Transverse colon (tissue), 4 donors: ENCODE measurements at places on chromosomes 4 and X.

GRCh38 chr4:33067221-33067620, 2347.1 kb downstream of the PCDH7 start:
- no peak for DNase-seq

GRCh38 chr4:128686810-128687209, 122.7 kb upstream of the JADE1 start:
- DNase-seq, result no peak

DNA sequence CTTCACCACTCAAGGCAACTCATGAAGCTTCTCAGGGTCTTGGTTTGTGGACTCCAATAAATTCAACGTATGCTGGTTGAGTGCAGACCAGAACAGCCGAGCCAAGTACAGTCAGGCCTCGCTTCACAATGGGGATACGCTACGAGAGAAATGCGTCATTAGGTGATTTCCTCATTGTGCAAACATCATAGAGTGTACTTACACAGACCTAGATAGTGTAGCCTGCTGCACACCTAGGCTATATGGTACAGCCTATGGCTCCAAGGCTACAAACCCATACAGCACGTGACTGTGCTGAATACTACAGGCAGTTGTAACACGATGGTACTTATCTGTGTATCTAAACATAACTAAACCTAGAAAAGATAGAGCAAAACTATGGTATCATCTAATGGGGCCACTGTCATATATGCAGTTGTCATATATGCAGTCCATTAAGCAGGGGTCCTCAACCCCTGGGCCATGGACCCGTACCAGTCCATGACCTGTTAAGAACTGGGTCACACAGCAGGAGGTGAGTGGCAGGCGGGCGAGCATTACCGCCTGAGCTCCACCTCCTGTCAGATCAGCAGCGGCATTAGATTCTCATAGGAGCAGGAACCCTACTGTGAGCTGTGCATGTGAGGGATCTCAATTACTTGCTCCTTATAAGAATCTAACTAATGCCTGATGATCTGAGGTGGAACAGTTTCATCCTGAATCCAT, 31.5 kb downstream of the RTL5 start:
- no peak for DNase-seq

GRCh38 chrX:71541210-71542022, 8.5 kb downstream of the OGT start:
- DNase-seq, result no peak

GRCh38 chr4:25977397-25978170, 63.6 kb downstream of the SMIM20 start:
- no peak for DNase-seq

GRCh38 chr4:67712000-67712625, 11.2 kb upstream of the UBA6 start:
- no peak for DNase-seq

DNA sequence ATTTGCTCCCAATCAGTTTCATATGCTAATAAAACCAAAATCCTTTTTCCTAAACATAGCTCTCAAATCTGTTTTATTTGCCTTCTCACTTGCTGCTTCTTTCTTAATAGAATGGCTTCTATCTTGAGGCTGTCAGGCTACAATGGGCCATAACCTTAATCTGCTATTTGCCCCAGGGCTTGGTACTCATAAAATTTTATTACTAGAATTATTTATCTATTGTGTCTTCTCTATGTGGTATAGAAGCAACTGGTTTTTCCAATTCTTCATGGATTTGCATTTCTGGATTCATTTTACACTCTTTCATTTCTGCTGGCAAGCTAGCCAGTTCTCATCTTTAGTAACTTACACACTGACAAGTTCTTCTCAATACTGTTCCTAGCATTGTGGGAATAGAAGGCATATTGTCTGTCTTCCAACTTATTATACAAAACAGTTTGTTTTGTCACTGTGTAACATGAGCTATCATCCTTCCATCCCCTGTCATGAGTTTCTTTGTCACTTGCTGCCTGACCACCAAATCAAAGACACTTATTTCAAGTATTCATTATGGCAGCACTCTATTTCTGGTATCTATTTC, 96.6 kb upstream of the KCNIP4 start:
- DNase-seq, result no peak

GRCh38 chr4:134043266-134043665, 158.3 kb downstream of the PABPC4L start:
- DNase-seq, result no peak

- DNase-seq, result peak; percentile 24
Measured at GRCh38 chr4:85147481-85148076, 181.1 kb upstream of the WDFY3 start.

DNA sequence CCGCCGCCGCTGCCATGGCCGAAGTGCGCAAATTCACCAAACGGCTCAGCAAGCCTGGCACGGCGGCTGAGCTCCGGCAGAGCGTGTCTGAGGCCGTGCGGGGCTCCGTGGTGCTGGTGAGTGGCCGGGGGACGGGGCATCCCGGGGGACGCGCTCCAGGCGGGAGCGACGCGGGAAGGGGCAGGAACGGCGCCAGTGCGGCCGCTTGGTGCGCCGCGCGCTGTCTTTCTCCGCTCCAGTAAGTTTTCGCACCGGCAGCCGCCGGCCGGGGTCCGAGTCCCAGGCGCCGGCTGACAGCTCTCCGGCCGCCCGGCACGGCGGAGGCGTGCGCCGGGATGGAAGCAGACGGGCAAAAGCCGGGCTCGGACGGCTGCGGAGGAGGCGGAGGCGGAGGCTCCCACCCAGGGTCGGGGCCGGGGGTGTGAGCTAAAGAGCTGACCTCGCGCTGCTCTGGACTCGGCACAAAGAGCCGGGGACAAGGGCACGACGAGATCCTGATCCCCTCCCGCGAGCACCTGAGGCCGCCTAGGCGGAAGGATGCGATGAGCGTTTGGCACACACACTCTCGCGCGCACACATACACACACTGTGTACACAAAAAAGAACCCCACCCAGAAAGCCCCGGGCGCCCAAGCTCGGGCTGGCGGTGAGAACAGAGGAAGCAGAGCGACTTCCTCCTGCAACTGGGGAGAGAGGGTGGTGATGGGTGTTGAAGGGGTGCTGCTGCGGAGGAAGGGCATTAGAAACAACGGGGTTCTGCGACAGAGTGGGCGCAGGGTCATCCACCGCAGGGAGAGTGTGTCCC, 545 bp downstream of the DOCK11 start:
- peak; percentile 62 for DNase-seq

- DNase-seq, result no peak
Measured at GRCh38 chr4:31442236-31442635, 722.1 kb downstream of the PCDH7 start.

DNA sequence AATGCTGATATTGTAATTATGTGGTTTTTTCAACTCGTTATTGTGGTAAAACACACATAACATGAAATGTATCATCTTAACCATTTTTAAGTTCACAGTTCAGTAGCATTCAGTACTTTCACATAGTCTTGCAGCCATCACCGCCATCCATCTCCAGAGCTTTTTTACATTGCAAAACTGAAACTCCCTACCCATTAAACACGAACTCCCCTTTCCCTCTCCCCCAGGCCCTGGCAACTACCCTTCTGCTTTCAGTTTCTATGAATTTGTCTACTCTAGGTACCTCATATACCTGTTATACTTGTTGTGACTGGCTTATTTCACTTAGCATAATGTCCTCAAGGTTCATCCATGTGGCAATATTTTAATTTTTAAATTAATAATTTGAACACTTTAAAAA, 380.6 kb downstream of the MAPK10 start:
- DNase-seq, result no peak

DNA sequence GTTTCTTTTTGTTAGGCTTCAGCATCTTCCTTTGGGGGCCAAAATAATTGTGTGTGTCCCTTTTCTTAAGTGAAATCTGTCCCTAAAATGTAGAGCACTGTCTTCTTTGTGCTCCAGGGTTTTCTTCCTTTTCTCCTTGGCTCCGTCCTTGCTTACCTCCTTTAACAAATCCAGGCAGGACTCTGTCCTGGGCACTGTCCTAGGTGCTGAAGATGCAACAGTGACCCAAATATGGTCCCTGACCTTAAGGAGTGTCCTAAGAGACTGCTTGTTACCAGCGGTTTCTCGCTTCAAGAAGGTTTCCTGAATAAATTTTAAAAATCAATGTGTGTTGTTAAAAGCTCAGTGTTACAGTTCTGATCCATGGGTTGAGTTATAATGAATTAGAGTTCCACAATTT, 471.8 kb downstream of the KCNIP4 start:
- DNase-seq, result no peak

DNA sequence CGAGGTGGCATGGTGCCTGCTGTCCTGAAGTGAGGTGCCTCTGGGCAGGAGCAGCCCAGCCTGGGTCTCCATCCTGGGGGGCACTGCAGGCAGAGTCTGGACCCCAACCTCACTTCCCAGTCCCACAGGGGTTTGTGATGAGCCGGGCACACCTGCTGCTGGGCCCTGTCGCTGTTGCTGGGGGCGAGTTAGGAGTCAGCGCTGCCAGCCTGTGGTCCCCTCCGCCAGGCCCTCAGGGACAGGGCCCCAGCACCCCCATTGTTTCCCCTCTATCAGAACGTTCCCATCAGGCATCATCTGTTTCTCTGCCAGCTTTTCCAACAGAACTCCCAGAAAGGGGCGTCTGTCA, 23.4 kb downstream of the WFS1 start:
- no peak for DNase-seq

GRCh38 chr4:139950568-139950967, 203.4 kb downstream of the MAML3 start:
- no peak for DNase-seq

DNA sequence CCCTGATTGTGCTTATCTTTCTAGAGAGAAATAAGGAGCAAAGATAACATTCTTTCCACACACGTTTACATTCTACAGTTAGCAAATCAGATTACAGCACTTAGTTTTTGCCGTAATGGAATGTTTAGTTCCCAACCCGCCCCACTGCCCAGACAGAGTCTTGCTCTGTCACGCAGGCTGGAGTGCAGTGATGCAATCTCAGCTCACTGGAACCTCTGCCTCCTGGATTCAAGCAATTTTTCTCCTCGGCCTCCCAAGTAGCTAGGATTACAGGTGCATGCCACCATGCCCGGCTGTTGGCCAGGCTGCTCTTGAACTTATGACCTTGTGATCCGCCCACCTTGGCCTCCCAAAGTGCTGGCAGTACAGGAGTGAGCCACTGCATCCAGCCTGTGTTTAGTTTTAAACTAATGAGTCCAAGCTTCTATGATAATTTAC, 8.4 kb upstream of the PRPS1 start:
- DNase-seq, result no peak

DNA sequence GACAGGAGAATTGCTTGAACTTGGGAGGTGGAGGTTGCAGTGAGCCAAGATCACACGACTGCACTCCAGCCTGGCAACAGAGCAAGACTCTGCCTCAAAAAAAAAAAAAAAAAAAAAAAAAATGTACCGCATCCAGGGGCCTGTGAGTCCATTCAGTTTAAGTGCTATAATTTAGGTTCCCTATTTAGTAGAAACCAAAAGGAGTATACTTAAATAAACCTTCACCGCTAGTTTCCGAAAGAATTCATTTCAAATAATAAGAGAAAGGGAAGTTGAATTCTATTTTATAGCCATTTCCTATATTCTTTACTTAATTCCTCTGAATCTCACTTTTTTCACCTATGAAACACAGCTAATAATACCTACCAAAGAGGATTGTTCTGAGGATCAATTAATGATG, 20.8 kb upstream of the LRBA start:
- DNase-seq, result no peak

GRCh38 chr4:121183361-121183760, 19.2 kb upstream of the TNIP3 start:
- no peak for DNase-seq

- no peak for DNase-seq
Measured at GRCh38 chr4:174117445-174117844, 166.0 kb downstream of the FBXO8 start.

DNA sequence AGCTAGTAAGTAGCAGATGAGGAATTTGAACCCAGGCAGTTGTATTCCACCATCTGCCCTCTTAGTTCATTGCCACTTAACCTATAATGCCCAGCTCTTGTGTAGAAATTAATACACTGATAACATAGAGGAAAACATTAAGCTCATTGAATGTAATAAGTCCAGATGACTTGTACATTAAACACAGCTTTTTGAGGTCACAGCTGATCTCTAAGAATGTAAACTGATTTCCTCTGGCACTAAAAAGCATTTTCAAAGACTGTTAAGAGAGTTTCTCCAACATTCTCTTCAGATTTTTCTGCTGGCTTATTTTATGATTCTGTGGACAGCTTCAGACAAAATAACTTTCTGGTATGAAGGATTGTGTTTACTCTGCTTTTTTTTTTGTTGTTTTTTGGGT, 42.7 kb downstream of the HPRT1 start:
- DNase-seq, result no peak

- no peak for DNase-seq
Measured at GRCh38 chrX:41580423-41581064, 108.2 kb upstream of the GPR34 start.

DNA sequence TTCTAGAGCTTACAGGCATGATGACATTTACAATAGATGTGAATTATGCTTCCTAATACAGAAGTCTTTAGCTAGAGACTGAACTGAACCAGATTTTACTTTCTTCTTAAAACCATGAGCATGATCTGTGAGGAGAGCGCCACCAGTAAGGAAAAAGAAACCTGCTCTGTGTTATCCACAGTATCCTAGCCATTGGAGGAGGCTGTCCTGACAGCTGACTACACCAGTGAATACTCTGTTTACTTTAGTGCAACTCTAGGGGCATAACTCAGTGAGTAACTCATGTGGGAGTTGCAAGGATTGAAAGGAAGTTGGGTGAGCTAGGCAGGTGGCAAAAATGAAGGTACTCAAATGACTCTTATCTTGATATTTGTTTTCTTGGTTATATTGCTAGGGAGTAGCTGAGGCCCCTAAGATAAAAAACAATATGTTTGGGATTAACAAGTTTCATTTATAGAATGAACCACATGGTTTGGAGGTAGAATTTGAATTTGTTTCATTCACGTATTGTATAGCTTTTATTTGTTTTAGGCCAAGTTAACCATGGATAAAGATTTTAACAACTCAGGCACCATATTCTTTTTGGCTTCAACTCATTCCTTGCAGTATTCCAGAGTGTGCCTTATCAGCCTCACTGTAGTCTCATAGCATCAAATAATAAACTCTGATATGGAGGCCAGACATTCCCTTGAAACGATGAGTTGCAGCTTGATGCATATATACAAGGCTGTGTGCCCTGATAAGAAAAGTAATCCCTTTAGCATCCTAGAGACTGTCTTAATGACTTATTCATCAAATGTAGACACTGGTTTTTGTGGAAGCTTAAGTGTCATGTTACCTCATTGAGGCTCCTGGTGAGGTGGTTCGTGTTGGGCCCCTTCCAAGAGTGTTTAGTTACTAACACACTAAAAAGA, 2.5 kb downstream of the BMP3 start:
- DNase-seq, result no peak

GRCh38 chr4:101420661-101421060, 73.3 kb upstream of the PPP3CA start:
- DNase-seq, result no peak

- DNase-seq, result no peak
Measured at GRCh38 chr4:132269303-132269990, 879.6 kb upstream of the PCDH10 start.

- no peak for DNase-seq
Measured at GRCh38 chrX:72666451-72666850, 47.7 kb downstream of the PHKA1 start.

DNA sequence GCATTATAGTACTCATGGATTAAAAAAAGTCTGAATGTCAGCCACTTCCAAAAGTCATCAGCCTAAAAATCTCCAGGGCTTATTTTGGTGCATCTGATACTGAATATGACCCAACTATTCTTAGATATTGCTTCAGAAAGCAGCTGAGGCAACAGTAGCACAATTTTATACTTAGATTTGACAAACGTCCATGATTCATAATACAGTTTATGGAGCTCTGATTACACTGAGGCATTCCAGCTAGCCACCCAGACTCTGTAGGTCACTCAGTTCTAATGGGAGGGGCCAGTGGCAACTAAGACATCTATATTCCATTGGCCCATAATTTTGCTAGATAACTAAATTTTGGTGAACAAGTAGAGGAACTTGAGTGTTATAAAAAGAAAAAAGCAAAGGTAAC, 10.3 kb downstream of the SPATA4 start:
- no peak for DNase-seq
